ENCODE measurements at places on chromosomes 7 and 10. TPM values are rescaled to one million over a fixed set of nuclear protein-coding genes. Genes with fewer than 3 reads are reported as not detected.

GRCh38 chr7:140867467-140868462, 57.0 kb downstream of the BRAF start:
- no peak for DNase-seq
- no peaks in the 10 kb centered on the region for H3K27me3 ChIP-seq
- H3K36me3 ChIP-seq = no peaks in the 10 kb centered on the region
- H3K4me3 ChIP-seq = no peak overlapping the region

DNA sequence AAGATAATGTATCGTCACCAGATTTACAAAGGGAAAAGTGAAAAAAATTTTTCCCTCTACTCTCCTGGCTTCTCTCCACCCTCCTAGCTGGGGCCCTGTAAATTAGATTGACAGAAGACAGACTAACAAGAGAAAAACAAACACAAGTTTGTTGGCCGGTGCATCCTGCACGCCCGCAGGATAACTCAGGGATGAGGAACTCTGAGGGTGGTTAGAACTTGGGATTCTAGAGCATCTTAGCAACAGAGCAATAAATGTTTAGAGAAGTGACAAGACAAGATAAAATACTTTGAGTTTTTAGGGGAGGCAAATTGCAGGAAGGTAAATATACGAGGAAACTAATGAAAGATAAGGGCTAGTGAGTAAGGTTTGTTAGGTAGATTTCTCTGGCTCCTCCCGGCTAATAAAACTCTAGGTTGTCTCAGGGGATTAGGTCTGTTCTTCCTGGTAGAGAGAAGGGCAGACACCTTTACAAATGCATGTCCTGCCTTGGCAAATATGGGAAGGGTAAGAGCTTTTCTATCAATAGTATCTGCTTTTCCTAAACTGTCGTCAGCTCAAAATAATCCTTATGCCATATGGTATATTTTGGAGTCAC, 4.3 kb upstream of the UCN3 start:
- H3K27ac ChIP-seq = no peak overlapping the region
- H3K4me1 ChIP-seq = no peaks in the 10 kb centered on the region
- DNase-seq = no peak
- no peaks in the 10 kb centered on the region for H3K36me3 ChIP-seq

DNA sequence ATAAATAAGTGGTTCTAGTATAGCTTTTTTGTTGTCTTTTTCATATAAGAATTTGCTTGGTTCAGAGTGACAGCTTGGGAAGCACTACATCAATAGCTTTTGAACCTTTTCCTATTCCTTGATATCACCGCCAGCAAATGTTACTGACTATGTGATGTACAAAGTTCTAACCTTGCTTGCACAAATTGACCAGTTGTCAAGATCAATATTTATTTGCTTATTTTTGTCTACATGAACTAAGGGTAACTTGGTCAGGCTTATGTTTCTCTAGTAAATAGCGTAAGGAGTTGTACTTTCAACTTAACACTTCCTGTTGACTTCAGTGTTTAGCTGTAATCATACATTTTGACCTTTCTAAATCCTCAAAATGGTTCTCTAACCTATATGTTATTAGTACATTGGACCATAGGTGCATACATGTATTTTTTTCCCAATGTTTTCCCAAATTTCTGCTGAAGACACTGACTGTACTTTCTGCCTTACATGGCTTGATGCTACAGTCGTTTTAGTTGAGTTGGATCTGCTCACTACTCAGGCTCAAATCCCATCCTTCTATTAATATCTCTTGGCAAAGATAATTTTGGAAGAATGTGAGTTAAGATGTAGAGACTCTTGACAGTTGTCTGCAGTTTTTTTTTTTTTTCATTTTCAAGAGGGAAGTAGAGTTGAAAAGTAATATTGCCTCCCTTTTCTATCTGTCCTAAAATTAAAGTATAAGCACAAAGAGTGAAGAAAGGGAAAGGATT, 239.1 kb upstream of the KAT6B start:
- no peaks in the 10 kb centered on the region for H3K27me3 ChIP-seq
- no peak for DNase-seq
- H3K36me3 ChIP-seq = no peaks in the 10 kb centered on the region
- no peak overlapping the region for H3K4me3 ChIP-seq

DNA sequence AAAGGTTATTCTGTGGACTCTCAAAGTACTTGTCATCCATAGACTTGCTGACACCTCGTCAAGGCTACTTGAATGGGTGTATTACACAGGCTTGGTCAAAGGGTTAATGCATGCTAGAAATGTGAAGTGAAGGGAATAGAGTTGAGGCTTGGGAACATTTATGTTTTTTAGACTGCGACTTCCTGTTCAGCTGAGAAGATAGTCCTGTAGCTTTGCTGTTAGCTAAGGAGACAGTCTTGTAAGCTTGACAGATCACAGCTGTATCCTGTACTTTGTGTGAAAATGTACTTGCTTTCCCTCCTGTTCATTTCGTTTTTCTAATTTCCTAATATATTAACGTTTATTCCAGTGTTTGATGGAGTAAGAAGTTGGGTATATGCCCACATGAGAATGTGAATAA, 52.1 kb downstream of the ADD3 start:
- H3K27me3 ChIP-seq = no peaks in the 10 kb centered on the region
- no peaks in the 10 kb centered on the region for H3K36me3 ChIP-seq
- H3K27ac ChIP-seq = no peak overlapping the region
- no peak overlapping the region for H3K4me3 ChIP-seq

DNA sequence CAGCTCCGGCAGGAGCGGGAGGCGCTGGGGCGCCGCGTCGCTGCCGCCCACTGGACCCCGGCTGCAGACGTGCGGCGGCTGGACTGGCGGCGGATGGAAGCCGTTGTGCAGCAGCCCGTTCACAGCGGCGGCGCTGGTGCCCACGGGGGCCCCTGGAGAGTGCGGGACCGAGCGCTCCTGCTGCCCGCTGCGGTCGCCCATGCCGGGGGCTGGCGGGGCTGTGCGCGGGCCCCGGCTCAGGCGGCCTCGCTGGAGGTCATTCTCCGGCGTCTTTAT, 413 bp downstream of the PANK1 start:
- H3K27me3 ChIP-seq = no peaks in the 10 kb centered on the region
- peak overlapping the region; percentile 81 for H3K4me3 ChIP-seq
- H3K27ac ChIP-seq = peak overlapping the region; percentile 62
- DNase-seq = no peak
- no peaks in the 10 kb centered on the region for H3K36me3 ChIP-seq

Gene TDRD1
- total RNA-seq = 0.78 TPM

All from aorta (tissue), 5 donors.